ENCODE measurements at places on chromosomes 1 and 21.

DNA sequence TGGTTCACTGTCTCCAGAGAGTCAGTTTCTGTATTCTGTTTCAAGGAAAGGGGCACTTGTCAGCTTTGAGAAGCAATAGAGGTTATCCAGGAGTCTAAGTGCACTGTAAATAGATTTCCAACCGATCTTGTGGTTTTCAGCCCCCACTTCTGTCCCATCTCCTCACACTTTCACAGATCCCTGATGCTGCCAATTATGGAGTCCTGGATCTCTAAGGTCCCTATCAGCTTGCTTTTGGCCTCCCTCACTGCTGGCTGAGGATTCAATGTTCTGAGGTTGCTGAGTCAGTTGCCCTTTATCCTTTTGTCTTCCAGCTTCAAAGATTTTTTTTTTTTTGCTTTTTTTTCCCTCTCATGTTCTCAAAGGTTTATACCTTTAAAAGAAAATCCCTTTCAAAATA, 98.4 kb downstream of the DIRAS3 start:
- no peak for DNase-seq

GRCh38 chr1:13893409-13893821, 193.4 kb downstream of the PRDM2 start:
- no peak for DNase-seq

GRCh38 chr1:9767964-9768668, 55.6 kb downstream of the CLSTN1 start:
- DNase-seq = no peak

- peak; percentile 74 for DNase-seq
Observed at GRCh38 chr1:156126630-156127534, 12.4 kb downstream of the LMNA start.

- no peak for DNase-seq
Observed at GRCh38 chr1:211735208-211736170, 60.1 kb upstream of the NEK2 start.

DNA sequence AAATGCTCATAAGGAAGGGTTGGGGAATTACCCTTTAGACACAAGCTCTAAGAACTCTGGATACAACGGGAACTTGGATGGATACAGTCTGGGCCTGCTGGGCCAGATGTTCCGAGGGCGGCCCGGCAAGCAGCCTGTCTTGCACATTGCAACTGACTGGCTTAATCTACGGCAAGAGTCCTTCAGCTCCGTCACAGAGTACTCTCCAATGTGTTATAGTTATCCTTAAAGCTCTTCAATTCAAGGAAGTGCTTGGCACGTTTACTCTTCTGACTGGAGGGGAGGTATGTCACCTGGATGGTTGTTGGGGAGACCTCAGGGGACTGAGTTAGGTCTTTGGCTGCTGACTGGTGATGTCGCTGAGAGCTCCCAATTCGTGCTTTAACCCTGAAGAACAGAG, 1.1 kb upstream of the CFAP141 start:
- DNase-seq = no peak

DNA sequence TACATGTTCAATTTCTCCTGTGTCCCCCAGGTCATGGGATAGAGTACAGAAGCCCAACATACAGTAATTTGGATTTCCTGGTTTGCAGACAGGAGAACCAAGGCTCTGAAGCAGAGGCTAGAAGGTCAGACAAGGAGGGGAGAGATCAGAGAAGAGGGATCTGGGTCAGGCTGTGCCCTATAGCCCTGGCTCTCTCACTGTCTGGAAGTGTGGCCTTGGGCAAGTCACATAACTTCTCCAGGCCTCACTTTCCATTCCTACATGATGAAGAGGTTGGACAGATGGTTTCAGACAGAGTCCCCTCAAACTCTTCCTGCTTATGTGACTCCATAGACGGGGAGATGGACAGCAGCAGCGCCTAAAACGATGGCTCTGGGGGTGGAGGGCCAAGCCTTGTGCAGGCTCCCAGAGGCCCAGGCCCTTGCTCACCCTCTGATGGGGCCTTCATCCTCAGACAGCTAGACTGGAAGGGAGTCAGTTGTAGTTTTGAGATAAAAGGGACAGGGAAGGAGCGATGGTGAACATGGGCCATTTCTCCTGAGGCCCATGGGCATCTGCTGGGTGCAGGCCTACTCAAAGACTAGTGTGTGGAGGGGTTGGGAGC, 2.9 kb downstream of the TRIM62 start:
- no peak for DNase-seq

DNA sequence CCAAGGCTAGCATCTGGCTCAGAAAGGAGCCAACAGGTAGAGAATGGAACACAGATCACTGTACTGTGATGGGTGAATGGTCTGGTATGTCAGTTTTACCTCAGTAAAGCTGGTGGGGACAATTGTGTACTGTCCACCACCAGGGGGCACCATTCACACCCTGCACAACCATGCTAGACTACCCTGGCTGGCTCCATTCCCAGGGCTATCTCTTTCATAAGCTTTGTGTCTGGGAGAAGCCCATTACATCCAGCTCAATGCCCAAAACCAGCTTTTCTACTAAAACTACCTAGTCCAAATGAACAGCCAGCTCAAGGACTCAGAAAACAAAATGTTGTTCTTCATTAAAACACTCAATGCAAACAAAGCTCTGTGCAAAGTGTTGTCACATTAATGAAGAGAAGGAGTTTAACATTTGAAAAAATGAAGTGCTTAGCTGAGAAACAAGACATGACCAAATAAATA, 62.0 kb upstream of the RASAL2 start:
- DNase-seq = no peak

- no peak for DNase-seq
Observed at GRCh38 chr1:42385283-42385682, 4.7 kb downstream of the RIMKLA start.

DNA sequence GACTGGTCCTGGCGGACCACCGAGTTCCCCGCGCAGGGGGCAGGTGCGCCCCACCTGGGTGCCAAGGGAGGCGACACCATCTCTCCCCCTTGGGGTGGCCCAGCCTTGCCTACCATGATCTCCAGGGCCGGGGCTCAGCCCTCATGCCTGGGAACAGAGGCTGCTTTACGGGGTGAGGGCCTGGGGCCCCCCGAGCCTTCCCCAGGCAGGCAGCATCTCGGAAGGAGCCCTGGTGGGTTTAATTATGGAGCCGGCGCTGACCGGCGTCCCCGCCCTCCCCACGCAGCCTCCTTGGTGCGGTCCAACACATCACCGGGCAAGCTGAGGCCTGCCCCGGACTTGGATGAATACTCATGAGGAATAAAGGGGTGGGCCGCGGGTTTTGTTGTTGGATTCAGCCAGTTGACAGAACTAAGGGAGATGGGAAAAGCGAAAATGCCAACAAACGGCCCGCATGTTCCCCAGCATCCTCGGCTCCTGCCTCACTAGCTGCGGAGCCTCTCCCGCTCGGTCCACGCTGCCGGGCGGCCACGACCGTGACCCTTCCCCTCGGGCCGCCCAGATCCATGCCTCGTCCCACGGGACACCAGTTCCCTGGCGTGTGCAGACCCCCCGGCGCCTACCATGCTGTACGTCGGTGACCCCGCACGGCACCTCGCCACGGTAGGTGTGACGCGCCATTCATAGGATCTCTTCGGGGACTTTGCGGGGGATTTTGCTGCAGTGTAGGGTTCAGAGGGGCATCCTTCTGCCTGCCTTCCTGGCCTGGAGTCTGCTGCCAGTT, 38.2 kb downstream of the TP73 start:
- DNase-seq = no peak

GRCh38 chr1:40397258-40397657, 23.7 kb downstream of the SMAP2 start:
- DNase-seq = no peak

GRCh38 chr1:85321237-85321964, 45.0 kb upstream of the BCL10 start:
- DNase-seq = no peak

DNA sequence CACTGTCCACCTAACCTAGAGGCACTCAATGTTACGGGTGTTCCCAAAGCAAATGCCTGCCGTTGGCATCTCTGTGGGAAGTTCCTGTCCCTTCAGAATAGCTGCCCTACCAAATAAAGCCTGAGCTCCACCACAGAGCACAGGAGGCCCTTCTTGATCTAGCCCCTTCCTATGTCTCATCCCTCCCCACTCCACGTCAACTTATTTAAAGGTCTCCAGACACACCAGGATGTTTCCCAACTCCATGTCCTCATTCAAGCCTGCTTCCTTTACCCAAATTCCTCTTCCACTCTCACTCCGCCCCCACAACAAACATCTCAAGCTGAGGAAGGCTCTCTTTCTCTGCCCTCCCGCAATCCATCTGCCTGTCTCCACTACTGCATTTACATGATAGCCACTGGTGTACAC, 87.7 kb downstream of the TGFBR3 start:
- DNase-seq = no peak

- no peak for DNase-seq
Observed at GRCh38 chr1:158119976-158120653, 60.6 kb upstream of the CD1D start.

DNA sequence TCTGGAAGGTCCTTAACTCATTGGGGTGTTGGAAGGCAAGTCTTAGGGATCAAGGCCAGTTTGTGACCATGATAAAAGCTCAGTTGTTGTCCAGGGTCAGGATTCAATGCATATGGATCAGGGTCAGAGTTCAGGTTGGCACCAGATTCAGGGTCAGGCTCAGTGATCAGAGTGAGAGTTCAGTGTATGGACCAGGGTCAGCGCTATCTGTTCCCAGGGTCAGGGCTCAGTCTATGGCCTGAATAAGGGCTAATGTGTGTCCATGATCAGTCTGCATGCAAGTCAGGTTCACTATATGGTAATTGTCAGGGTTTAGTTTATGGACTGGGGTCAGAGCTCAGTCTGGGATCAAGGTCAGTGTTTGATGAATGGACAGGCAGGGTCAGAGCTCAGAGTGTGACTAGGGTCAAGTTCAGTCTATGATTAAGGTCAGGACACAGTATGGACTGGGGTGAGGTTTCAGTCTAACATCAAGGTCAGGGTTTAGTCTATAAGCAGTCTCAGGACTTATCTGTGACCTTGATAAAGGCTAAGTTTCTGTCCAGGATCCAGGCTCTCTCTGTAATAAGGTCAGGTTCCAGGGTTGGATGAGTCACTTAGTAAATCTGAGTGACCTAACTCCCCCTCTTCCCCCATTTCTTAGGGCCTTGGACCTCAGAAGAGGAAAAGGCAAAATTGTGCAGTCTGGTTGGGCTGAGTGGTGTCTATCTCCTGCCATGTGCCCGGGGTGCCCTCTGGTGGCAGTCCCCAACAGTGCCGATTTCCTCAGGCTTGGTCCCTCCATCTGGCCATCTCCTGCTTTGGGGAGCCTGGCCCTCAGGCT, 23.8 kb downstream of the KNCN start:
- peak; percentile 59 for DNase-seq

DNA sequence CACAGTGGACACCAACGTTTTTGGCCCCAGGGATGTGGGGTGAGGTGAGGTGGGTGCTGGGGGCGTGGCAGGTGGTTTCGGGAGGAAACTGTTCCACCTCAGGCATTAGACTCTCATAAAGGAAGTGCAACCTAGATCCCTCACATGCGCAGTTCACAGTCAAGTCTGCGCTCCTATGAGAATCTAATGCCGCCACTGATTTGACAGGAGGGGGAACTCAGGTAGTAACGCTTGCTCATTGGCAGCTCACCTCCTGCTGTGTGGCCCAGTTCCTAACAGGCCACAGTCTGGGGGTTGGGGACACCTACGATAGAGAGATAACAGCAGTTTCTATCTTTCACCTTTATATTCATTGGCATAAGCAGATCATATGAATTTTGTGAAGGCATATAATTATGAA, 347.1 kb downstream of the VAV3 start:
- DNase-seq = no peak

DNA sequence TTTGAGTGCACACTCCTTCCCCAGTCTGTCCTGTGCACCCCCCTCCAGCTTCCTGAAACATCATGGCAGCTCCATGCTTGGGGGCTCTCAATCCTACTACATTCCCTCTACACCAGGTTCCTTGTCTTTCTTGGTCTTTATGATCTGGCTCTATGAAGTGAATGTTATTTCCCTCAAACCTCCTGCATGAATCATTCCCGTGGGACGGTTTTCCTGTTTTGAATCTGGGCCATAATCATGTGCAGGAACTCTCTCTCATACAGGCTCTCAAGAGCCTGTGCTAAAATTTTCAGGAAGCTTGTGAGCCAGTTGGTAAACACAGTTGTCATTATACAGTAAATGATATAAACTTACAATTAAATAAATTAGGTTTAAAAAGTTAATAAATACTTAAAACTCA, 89.8 kb upstream of the KCNE2 start:
- no peak for DNase-seq

DNA sequence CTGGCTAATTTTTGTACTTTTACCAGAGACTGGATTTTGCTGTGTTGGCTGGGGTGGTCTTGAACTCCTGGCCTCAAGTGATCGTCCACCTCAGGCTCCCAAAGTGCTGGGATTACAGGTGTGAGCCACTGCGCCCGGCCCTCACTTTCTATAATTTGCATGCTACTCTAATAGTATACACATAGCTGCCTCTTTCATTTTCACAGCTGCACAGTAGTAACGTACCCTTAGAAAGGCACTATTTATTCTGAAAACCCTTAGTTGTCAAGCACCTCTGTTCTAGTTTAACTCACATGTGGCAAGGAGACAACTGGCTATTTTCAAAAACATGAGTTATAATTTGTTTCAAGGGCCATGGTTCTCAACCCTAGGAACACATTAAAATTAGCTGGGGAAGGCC, 17.2 kb downstream of the TPM3 start:
- DNase-seq = no peak

DNA sequence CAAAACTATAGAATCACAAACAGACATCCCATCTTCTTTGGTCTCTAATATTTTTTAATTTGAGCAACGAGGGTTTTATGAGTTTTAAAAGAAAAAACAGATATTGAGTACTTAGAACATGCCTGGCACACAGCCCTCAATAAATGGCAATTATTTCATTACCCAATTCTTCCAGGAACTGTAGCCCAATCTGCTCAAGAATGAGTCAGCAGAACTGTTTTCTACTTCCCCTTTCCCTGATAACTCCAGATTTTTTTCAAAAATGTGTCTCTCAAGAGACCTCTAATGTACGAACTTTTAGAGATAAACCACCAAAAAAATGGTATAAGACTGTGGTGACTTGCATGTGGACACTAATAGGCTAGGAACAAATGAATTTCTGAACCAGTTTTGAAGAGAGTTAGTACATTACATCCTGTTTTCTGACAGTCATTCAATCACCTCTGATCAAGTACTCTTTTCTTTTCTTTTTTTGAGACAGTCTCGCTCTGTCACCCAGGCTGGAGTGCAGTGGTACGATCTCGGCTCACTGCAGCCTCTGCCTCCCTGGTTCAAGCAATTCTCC, 11.5 kb downstream of the ABL2 start:
- no peak for DNase-seq

GRCh38 chr21:45381036-45381787, 23.8 kb upstream of the COL18A1 start:
- DNase-seq = no peak

Data from activated T-cell treated with anti-CD3 and anti-CD28 coated beads for 24 hours (primary cell).